Stimulated activated CD4-positive, alpha-beta T cell treated with anti-CD3 and anti-CD28 coated beads, Interleukin-1b, Interleukin-23, amount 100 ng/mL, for 1 hour (primary cell): ENCODE measurements at places on chromosomes 7 and 10.

- DNase-seq, result no peak
Observed at GRCh38 chr10:11297136-11297535, 279.5 kb downstream of the CELF2 start.

GRCh38 chr7:80529362-80529761, 17.5 kb upstream of the GNAT3 start:
- DNase-seq, result no peak

GRCh38 chr7:121605317-121605680, 209.2 kb upstream of the FAM3C start:
- no peak for DNase-seq

DNA sequence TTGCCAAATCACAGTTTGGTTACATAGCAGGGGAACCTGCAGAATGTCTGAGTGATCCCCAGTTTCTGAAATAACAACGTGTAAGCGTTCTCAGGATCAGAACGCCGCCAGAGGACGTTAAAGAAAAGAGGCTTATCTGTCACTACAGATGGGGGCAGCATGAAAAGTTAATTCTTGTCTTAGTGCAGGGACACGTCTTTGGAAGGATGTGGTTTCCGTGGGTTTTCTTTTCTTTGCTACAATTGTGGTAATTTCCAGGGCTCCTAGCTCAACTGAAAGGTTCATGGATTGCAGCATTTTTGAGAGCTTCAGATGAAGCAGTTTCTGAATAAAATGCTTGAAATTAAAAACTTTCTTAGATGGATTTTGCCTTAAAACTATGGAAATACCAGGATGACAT, 106.6 kb downstream of the PRKCQ start:
- DNase-seq, result peak; percentile 7

DNA sequence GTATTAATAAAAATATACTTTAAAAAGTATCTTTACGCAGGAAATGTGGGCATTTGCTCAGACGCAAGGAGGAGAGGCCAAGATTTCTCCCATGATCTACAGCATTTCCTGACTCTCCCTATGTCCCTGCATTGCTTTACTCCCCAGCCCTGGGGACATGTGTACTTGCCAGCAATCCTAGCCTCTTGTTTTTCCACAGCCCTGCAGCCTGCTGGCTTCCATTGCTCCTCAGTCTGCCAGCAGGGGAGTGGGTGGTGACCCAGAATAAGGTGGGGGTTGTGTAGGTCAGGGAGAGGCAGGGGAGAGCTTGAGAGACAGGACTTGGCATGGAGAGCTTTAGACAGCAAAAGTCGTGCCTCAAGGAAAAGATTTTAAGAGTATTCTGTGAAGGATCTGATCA, 307.7 kb downstream of the CDK14 start:
- no peak for DNase-seq

GRCh38 chr10:77907900-77908717, 18.4 kb downstream of the DLG5 start:
- DNase-seq, result no peak

GRCh38 chr7:69596056-69596455, 2.2 kb upstream of the AUTS2 start:
- DNase-seq, result no peak

GRCh38 chr7:79610748-79611304, 157.4 kb upstream of the MAGI2 start:
- no peak for DNase-seq

- DNase-seq, result no peak
Observed at GRCh38 chr10:48670978-48671913, 13.4 kb upstream of the WDFY4 start.

DNA sequence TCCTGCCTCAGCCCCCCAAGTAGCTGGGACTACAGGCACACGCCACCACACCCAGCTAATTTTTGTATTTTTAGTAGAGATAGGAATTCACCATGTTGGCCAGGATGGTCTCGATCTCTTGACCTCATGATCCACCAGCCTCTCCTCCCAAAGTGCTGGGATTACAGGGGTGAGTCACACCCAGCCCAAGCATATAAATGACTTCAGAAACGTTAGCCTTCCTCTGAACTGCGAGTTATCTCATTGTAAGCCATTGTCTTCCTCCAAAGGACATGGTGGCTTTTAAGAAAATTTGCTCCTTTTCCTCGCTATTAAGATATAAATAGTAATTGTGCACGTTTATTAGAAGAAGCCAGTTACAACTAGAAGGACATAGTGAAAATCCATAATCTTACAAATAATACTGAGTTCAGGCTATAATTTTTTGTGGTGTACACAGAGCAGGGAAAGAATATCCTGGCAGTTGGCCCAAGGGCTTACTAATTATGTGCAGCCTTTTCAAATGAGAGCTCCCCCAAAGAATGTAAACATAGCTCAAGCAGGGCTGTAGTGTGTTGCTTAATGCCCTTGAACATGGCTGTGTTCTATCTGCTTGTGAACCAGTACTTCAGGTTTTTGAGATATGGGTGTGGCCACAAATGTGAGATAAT, 495.8 kb downstream of the PARD3 start:
- DNase-seq, result no peak

GRCh38 chr7:38306914-38307313, 33.5 kb upstream of the TARP start:
- no peak for DNase-seq

DNA sequence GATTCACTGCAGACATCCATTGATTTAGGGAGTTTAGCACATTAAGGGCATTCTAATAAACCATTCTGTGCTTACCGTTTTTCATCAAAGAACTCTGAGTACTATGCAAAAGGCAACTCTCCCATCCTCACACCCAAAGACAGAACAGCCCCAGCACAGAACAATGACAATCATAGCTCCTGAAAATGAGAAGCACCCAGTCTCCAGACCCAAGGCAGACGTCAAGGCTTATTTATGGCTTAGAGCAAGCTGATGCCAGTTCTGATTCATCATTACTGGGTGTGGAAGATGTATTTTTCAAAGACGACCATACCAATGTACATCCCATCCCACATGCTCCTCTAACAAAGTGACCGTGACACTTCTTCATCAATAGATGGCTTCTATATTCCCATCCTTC, 67.6 kb downstream of the OSBPL3 start:
- DNase-seq, result no peak

DNA sequence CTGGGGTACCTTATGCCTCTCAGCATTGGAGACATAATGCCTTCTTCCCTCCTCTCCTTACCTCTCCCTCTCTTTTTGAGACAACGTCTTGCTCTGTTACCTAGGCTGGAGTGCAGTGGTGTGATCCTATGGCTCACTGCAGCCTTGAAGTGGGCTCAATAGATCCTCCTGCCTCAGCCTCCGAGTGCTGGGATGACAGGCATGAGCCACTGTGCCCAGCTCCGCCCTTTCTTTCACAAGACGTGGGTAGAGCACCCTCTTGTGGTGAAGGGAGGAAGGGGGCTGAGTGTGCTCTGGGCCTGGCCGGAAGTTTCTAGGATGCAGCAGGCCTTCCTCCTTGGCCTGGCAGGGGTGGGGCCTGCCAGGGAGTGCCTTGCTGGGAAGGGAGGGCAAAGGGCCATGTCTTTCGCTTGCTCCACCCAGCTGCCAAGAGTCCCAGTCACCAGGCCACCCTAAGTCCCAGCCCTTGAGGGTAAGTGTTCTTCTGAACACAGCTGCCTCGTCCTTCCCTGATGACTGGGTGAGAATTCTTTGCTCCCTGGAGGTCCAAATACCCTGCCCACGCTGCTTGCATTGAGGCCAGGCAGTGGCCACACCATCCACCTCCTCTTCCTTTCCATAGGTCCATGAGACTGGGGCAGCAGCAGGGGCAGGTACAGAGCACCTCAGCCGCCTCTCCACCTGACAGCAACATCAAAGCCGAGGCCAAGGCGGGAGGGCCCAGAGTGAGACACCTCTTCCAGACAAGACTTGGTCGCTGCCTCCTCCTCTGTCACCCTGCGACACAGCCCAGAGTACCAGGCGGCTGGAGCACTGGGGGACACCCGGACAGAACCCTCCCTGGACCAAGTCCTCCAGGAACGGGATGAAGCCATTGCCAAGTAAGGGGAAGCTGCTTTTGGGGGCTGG, 3.7 kb downstream of the ABHD11 start:
- DNase-seq, result peak; percentile 64

- DNase-seq, result no peak
Observed at GRCh38 chr10:70680899-70681730, 8.8 kb downstream of the ADAMTS14 start.

GRCh38 chr7:101154693-101155102, 422 bp downstream of the AP1S1 start:
- no peak for DNase-seq

DNA sequence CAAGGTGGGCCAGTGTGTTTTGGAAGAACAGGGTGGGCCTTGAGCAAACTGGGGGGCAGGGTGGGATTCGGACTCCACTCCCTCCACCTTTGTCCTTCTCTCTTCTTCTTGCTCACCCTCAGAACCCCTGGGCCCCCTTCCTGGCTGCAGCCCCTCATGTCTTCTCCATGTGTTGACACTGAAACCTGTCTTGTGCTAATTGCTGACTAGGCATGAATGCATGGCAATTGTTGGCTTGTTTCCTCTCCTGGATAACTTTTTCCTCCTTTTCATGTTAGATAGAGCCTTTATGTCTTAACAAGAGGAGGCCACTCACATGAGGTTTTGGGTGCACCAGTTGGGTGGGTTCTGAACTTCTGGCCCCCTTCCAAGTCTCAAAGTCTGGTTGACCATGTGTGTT, 181.6 kb upstream of the MKI67 start:
- DNase-seq, result no peak

DNA sequence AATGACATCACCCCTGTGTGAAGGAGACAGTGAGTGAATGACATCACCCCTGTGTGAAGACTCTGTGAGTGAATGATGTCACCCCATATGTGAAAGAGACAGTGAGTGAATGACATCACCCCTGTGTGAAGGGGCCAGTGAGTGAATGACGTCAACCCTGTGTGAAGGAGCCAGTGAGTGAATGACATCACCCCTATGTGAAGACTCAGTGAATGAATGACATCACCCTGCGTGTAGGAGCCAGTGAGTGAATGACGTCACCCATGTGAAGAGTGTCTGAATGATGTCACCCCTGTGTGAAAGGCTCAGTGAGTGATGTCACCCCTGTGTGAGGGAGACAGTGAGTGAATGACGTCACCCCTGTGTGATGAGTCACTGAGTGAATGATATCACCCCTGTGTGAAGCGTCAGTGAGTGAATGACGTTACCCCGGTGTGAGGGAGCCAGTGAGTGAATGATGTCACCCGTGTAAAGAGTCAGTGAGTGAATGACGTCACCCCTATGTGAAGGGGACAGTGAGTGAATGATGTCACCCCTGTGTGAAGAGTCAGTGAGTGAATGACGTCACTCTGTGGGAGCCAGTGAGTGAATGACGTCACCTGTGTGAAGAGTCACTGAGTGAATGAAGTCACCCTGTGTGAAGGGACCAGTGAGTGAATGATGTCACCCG, 478.1 kb downstream of the PTPRN2 start:
- DNase-seq, result no peak

DNA sequence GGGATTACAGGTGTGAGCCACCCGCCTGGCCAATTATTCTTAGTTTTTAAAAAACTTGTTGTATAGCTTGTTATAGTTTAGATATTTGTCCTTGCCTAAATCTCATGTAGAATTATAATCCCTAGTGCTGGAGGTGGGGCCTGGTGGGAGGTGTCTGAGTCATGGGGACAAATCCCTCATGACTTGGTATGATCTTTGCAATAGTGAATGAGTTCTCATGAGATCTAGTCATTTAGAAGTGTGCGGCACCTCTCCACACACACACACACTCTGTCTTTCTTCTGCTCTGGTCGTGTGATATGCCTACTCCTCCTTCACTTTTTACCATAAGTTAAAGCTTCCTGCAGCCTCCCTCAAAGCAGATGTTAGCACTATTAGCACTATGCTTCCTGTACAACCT, 37.2 kb downstream of the FAM149B1 start:
- no peak for DNase-seq

GRCh38 chr10:35572583-35572982, 32.6 kb upstream of the GJD4 start:
- no peak for DNase-seq

- peak; percentile 54 for DNase-seq
Observed at GRCh38 chr10:124717911-124718741, 26.1 kb downstream of the FAM53B start.

GRCh38 chr10:61942604-61943461, 41.3 kb downstream of the ARID5B start:
- DNase-seq, result no peak

GRCh38 chr10:48639632-48640031, 34.8 kb upstream of the ARHGAP22 start:
- DNase-seq, result no peak

DNA sequence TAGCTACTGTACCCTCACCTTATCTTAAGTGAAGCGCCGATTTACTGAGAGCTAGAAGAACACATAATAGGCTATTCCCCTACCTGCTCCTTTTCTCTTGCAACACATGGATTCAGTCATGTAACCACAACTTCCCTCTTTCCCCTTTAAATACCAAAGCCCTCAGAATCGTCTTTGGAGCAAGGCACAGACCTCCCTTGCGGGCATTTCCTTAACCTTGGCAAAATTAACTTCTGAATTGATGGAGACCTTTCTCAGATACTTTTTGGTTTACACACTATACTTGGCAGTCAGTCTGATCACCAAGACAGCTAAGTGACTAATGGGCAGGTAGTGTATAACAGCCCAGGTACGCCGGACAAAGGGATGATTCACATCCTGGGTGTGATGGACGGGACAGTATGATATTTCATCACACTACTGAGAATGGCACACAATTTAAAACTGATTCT, 72.7 kb upstream of the SEC61G start:
- no peak for DNase-seq

- DNase-seq, result no peak
Observed at GRCh38 chr10:131825960-131826650, 74.7 kb upstream of the PPP2R2D start.

DNA sequence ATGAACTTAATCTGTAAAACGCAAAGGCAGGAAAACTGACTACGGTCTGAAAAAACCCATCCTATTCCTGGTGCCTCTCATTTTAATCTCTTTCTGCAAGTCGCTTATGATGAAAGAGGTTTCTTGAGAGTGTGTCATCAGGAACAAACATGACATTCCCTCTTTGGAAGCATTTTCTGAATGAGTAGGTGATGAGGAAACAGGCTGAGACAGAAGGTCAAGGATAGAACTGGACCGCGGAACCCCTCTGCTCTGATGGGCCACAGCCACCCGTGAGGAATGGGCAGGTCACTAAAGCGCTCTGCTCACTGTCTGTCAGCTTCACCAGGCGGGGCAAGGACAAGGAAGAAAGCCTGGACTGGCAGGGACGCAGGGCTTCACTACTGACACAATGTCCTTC, 28.6 kb downstream of the BEND7 start:
- DNase-seq, result no peak

- DNase-seq, result no peak
Observed at GRCh38 chr10:132658546-132659205, 121.1 kb downstream of the INPP5A start.

DNA sequence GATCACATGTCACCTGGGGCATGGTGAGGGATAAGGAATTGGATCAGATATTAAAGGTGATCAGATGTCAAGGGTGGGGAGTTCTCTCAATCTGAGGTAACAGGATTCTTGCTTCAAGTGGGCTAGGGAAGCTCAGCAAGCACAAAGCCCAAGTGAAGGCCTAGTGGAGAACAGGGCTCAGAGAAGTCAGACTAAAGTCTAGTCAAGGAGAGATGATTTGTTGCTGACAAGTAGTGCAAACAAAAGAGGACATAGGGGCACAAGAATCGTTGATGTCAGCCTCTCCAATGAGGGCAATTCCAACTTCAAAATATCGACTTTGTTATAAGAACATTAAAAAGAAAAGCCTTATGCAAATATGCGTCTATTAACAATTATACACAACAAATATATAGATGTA, 852.8 kb upstream of the CELF2 start:
- DNase-seq, result no peak
